ENCODE measurements at places on chromosomes 4 and X.

- DNase-seq, result no peak
These were observed 73.2 kb downstream of the ENOX2 start for GRCh38 chrX:130829526-130830515.

DNA sequence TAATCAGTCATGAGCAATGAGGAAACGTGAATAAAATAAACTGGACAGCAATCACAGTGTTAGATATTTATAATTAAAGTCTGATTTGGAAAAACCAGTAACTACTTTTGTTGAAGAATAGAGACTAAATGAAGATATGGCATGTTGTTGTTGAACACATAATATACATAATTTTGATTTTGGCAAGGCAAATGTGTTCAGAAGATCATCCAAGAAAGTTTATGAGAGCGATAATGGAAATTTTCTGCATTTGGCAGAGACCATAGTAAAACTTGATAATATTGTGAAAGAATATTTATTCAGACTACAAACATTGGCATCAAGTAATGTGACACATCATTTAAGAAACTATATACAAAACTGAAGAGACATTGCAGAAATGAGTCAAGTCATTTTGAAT is 620.7 kb downstream of the TMA16 start:
- DNase-seq, result no peak

DNA sequence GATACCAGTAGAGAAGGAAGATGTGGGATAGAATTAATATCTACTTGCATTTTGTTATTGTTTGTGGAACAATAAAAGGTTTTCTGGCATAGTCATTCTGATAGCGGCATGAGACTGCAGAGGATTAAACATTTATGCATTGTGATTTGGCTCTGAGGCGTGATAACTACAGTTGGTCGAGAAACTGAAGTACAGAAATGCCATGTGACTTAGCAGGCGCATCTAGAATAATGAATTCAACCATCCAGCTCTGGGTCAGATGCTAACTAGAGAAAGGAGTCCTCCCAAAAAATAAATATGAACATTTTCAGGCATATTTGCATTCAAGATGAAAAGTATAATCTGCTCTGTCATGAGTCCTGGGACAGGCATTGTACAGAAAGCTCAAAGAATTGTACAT is 62.8 kb downstream of the CCSER1 start:
- no peak for DNase-seq

DNA sequence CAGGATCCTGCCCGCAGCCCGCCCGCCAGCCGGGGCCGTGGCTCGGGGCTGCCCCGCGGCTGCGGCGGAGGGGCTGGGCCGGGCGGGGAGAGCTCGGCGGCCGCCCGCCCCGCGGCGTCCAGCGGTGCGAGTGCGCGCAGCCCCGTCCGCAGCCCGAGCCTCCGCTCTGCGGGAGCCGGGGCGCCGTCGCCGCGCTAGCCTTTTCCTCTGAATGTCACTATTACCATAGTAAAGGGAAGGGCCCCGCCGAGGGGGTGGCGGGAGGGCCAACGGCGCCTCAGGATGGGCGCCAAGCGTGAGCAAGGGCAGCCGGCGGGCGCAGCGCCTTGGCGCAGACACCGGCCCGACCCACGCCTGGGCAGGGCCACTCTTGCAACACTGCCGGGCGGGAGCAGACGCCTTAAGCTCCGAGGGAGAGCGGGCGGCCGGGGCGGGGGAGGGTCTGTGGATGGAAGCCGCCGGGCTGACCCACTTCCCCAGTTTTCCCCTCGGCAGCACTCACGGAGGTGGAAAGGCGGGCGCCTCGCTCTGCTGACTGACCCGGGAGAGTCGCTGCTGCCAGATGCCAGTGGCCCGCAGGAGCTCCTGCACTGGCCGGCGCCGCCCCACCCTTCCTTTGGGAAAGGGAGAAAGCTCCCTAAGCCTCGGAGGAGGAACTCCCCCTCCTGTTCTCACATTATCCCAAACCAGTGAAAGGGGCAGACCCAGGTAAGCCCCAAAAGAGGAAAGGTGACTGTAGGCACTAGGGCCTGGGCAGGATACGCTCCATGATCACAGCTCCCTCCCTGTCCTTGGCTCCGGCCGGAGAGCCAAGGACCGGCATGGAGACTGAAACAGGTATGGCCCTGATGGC is 329.4 kb downstream of the HNRNPD start:
- DNase-seq, result peak; percentile 14

GRCh38 chrX:110125446-110126162 is 122.7 kb downstream of the TMEM164 start:
- DNase-seq, result no peak

DNA sequence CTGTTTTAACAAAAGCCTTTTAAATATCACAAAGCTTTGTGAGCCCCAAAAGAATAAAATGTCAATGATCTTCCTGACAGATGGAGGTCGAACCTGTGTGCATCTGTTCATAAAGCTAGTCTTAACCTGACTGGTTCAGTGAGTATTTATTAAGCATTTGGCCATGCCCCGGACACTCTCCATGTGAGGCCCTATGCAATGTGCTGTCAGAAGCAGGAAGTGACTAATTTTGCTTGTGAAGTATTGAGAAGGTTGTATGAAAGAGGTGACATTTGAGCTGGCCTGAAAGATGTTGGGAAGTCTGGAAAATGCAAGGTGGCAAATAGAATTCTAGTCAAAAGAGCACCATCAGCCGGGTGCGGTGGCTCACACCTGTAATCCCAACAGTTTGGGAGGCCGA is 171.4 kb downstream of the MSL3 start:
- DNase-seq, result no peak

- peak; percentile 19 for DNase-seq
These were observed 829 bp downstream of the ELOVL6 start for GRCh38 chr4:110197529-110198042.

GRCh38 chrX:103685396-103685795 is 1.1 kb downstream of the MORF4L2 start:
- DNase-seq, result no peak

DNA sequence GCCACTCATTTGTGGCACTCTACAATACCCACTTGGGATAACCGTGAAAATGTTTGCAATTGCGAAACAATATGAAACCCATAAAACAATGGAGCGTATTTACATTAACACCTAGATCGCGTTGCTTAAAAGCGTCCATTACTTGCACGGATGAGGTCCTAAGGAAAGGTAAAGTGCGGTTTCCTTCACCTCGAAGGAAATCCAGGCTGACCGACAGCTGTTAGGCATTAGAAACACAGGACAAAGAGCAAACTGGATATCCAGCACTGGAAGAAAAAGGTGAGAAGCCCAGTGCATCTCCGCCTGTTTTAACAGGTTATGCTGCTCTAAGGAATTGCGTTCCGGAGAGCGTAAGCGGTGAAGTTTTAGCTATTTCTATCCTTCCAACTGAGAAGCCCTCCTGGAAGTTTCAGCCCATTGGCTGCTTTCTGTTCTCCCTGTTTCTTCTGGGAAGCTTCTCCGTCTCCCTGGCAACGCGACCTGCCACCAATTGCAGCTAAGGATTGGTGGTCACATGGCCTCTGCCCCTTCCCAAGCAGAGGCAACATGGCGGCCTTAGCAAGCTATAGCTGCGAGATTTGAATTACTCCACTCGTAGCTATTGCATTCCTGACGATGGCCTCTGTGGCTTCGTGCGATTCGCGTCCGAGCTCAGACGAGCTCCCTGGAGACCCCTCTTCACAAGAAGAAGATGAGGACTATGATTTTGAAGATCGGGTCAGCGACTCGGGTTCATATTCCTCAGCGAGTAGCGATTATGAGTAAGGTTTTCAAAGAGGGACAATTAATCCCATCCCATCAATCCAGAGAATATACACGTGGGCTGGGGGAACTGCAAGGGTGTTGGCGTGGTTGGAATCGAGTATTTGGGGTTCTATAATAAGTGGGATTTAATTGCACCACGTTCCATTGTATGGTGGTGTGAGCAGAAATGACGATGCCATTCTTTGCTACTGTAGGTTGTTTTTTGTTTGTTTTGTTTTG is at the start of gene INTU:
Gene INTU, plus strand, starts transcription at position 538 of the 984 bp plus-strand sequence. Its CDS starts 78 bp downstream, at position 616.
- peak; percentile 88 for DNase-seq

- DNase-seq, result no peak
These were observed 206.9 kb downstream of the SPCS3 start for GRCh38 chr4:176526704-176527103.

DNA sequence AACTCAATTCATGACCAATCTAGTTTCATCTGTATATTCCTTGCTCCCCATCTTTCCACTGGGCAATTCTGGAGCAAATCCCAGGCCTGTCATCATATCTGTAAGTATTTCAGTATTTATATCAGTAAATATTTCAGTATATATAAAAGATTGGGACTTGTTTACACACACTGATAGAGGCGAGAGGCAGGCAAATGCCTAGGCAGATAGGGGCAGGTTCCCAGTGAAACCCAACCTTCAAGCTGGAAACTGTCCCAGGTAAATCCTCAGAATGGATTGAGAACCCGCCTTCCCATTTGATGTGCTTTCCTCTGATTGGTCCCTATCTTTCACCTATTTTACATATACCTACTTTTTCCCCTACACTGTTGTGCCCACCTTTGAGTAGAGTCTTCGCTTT is 23.8 kb upstream of the TBC1D1 start:
- DNase-seq, result no peak

- no peak for DNase-seq
These were observed 214.0 kb downstream of the HS6ST2 start for GRCh38 chrX:132744470-132744869.
